CD4-positive, alpha-beta T cell treated with Interleukin-4 for 4 hours (primary cell): ENCODE measurements at places on chromosomes 4 and X.

GRCh38 chr4:48654015-48654664, 125.9 kb downstream of the FRYL start:
- no peak for DNase-seq

GRCh38 chr4:113996599-113997177, 17.2 kb upstream of the ARSJ start:
- DNase-seq, result peak; percentile 3

GRCh38 chr4:2333356-2333841, 71.5 kb upstream of the MXD4 start:
- no peak for DNase-seq

DNA sequence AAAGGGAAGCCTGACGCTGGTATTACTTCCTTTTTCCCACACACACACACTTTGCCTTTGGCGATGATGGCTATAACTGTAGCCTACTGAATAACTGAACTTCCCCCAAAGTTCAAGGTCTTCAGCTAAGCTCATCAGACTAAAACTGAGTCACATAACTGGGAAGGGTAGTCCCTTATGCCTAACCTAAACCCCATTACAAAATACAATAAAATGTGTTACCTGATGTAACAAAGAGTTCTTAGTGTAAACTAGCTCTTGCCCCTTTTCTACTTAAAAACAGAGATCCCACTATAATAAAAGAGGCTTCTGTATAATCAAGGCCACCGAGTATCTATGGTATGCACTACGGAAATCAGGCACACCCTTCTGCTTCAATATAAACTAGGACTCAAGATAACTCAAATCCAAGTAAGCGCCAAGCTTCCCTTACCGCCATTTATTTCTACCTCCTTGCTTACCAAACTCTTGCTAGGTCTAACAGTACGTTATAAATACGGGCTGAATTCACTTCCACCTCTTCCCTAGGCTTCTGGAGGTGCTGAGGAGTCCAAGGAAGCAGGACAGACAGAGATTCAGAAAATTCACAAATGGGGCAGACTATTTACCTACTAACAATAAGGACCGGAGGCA, 2.4 kb downstream of the OTUD4 start:
- peak; percentile 35 for DNase-seq

GRCh38 chr4:145823743-145824142, 114.9 kb downstream of the ZNF827 start:
- DNase-seq, result no peak

- no peak for DNase-seq
Observed at GRCh38 chrX:84259868-84260267, 71.9 kb upstream of the RPS6KA6 start.

- DNase-seq, result no peak
Observed at GRCh38 chrX:23885803-23886202, 21.9 kb downstream of the APOO start.

GRCh38 chr4:3421470-3421869, 20.3 kb upstream of the HGFAC start:
- DNase-seq, result no peak
